ENCODE measurements at places on chromosomes 12 and 14.

GRCh38 chr12:83801972-83802371 lies 1110.6 kb downstream of the SLC6A15 start:
- no peak for DNase-seq

DNA sequence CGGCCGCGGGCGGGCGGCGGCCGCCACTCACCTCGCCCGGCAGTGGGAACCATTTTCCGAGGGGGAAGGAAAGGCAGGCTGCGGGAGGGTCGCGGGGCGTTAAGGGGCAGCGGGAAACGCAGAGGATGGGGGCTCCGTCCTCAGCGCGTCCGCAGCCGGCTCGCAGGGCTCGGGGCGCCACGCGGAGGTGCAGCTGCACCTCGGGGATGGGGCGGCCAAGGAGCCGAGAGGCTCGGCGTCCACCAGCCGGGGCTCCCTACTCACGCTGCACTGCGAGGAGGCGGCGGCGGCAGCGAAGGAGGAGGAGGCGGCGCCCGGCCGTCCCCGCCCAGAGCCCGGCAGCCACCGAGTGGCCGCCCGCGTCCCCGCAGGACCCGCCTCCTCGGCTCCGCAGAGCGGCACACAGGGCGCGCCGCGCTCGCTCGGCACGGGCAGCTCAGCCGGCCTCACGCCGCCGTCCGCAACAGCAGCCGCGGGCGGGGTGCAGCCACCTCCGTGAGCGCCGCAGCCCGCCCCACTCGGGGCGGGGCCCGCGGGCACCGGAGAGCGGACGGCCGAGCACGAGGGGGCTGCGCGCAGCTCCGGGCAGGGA lies at the start of gene ATP2B1:
Gene ATP2B1, minus strand, starts transcription at position 274 of the 592 bp plus-strand sequence. CDS start 52,952 bp downstream, outside the sequence.
- peak; percentile 79 for DNase-seq

GRCh38 chr12:81274637-81275529 lies 197.0 kb downstream of the ACSS3 start:
- no peak for DNase-seq

DNA sequence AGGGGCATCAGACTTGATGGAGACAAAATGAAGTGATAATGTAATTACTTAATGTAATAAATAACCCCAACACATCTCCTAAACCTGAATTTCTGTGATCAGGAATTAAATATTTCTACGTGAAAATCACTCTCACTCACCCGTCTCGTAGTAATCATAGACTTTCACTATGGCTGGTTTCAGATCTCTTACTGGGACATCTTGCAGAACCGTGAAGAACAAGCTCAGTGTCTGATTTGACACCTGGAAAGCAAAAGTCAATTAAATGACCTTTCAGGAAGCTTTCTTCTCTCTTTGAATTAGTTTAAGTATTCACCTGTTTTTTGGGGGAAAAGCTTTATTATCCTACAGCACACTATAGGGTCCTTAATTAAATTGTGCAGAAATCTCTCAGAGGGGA lies 47.1 kb downstream of the A2M start:
- no peak for DNase-seq

All from stimulated activated CD4-positive, alpha-beta T cell treated with anti-CD3 and anti-CD28 coated beads, Interleukin-4, amount 100 ng/mL, for 24 hours (primary cell).